ENCODE measurements at places on chromosomes 6 and 20.

DNA sequence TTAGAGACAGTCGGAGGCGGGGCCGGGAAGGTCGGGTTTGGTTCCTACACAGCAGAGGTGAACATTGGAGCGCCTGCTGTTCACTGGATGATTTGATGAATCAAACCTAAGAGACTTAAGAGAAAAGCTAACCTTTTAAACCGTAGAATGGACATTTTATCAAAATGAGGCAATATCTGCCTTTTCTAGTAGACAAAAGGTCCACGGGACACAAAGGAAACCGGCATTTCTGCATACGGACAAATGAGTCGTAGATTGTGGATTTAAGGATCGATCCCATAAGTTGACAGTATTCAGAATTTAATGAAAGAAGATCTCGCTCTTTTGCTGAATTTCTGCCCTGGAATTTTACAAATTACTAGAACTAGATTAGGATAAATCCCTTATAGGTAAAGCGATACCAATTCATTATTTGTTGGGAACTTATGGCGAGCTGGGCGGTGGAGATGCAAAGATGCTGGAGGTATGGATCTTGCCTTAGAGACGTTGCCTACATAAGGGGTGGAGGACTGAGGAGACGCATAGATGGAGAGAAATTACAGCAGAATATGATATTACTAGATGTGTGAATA, 400 bp downstream of the PAK1IP1 start:
- DNase-seq, result no peak

DNA sequence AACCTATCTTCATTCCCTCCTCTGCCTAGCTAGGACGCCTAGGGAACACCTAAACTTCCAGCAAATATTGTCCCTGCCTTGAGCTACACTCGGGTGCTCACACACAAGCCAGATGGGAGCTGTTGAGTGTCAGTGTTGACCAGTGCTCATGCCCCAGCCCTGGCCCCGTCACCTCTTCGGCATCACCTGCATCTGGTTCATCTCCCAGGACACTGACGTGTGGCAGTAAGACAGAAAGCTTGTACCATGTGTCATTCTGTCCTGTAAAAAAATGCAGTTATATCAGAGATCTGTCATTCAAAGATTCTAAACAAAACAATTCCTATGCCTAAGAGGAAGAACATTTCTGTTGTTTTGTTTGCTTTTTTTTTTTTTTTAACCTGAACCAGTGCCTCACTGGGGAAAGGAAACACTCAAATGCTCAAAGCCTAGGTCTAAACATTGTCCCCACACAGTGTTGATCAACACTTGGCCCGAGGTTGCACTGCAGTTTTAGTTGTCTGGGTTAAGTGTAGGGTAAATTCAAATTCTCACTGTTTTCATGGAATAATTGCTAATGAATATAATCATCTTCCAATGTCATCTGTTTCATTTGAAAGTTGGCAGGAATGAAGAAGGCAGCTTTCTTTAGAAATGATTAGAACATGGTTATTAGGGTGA, 102.7 kb upstream of the SASH1 start:
- DNase-seq, result no peak

DNA sequence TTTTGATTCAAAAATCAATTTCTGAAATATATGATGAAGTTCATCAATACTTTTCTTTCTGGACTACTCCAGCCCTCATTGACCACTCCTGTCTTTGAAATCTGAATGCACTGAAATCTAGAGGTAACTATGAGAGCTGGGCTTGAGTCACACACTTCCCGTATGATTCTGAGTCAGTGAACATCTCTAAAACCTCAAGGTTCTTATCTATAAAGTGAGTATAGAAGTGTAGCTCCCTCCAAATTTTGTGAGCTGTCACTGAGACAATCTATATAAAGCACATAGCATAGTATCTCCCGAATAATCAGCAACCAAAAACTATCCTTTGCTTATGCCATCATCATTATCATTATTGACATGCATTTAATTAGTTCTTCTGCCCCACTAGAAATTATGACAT, 182.4 kb downstream of the TSHZ2 start:
- no peak for DNase-seq

GRCh38 chr20:10131732-10132345, 86.8 kb upstream of the SNAP25 start:
- DNase-seq, result no peak

GRCh38 chr6:1657116-1657770, 47.5 kb downstream of the FOXC1 start:
- no peak for DNase-seq

GRCh38 chr6:30724906-30725667, 4.9 kb downstream of the TUBB start:
- no peak for DNase-seq

DNA sequence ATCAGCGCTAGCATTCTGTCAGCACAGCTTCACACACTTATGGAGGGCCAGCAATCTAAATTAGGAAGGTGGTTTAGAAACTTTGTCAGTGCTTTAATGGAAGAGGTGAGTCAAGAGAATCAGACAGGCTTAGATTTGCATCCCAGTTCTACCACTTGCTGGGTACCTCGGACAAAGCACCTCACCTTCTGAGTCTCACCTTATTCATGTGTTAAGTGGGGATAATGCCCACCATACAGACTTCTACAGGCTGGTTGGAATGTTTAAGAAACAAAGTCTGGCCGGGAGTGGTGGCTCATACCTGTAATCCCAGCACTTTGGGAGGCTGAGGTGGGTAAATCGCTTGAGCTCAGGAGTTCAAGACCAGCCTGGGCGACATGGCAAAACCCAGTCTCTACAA, 12.2 kb upstream of the STK35 start:
- DNase-seq, result no peak

GRCh38 chr6:56770011-56770520, 127.4 kb upstream of the DST start:
- no peak for DNase-seq

DNA sequence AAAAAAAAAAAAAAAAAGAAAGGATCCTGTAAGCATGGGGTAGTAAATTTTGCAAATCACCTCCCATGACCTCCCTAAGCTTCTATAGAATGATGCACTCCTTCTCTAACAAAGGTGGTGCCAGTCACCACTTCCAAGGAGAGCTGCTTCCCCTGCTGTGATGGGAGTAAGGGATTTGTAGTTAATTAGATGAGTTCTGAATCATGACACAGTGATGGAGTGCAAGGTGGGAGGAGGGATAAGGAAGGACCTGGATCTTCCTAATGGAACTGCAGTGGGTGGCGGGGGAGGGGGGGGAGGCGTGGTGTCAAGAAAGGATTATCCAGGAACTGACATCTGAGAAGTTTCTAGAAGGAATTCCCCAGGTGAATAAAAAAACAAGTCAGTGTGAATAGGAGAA, 47.8 kb downstream of the NRN1 start:
- no peak for DNase-seq

DNA sequence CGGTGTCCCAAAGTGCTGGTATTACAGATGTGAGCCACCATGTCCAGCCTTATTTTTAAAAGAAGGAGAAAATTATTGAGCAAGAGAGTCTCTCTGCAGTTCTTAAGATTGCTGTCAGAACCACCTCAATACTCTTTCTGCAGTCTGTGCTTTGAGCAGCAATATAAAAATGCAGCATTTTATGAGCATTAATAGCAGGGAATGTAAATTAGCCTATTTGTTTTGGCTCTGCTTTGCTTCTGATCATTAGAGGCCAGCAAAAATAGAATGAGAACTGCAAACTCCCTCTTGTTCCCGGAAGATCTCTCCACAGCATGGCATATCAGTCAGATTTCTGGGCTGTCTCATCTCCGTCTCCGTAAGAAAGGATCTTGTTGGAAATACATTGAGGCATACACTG, 35.8 kb downstream of the C6orf15 start:
- DNase-seq, result no peak

GRCh38 chr6:139091826-139092225, 43.1 kb upstream of the HECA start:
- DNase-seq, result no peak

DNA sequence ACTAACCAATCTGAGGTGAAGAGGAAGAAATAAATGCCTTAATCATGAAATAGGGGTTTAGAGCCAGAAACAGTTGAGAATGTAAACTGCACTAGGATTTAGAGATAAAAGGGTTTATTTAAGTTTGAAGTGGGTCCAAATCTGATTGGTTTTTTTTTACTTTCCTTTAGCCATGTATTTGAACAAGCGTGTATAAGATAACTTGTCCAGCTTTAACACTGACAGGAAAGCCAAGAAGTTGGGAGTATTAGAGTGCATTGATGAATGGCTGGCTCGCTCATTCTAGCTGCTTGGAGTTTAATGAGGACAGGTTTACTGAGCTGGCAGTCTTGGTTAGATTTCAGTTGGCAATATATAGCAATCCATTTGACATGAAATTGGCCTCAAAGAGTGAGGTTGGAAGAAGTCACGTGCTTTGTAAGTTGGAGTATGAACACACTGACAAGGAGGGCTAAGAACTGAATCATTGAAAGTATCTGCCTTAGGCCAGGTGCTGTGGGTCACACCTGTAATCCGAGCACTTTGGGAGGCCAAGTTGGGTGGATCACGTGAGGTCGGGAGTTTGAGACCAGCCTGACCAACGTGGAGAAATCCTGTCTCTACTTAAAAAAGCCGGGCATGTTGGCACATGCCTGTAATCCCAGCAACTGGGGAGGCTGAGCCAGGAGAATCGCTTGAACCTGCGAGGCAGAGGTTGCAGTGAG, 13.7 kb downstream of the SRSF3 start:
- no peak for DNase-seq

GRCh38 chr6:149913085-149913484, 9.8 kb downstream of the RAET1G start:
- no peak for DNase-seq

GRCh38 chr20:48294196-48294595, 508.9 kb upstream of the SULF2 start:
- no peak for DNase-seq

- DNase-seq, result no peak
Observed at GRCh38 chr6:154986787-154987235, 8.3 kb upstream of the TIAM2 start.

DNA sequence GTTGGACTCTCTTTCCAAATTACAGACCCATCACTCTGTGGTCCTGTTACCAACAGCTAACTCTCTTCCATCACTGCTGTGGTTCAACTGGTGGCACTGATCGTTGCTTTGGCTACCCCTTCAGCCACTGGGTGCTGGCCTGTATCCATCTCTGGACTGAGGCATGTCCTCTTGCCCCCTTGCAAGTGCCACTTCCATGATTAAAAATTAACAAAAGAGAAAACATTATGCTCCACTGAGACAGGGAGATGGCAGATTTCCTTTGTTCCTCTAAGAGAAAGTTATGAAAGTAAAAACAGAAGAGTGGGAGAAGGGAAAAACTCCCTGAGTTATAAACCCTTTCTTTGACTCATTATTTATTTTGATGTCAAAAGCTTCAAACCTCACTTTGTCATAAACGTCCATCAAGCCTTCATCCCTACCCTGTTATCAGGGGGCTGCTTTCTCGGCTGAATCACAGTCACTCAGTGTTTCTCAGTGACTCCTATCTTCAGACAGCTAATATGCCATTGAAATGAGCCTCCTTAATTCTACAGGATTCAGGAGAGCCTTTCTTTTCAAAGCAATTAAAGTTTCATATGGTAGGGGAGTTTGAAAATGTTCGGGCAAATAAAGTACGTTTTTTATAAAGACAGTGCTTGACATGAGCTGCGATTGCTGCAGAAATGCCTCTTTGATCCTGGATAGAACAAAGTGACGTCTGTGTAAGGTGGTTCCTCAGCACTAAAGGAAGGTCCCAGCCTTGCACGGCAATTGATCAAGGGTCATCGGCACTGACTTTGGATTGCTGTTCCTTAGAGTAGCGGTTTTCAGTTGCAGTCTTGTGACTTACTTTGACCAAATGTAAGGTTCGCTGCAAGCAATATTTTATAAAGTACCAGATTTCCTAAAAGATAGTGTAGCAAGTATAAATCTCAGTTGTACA, 49.9 kb upstream of the PBOV1 start:
- no peak for DNase-seq

GRCh38 chr20:57139342-57140093, 126.9 kb downstream of the BMP7 start:
- no peak for DNase-seq

DNA sequence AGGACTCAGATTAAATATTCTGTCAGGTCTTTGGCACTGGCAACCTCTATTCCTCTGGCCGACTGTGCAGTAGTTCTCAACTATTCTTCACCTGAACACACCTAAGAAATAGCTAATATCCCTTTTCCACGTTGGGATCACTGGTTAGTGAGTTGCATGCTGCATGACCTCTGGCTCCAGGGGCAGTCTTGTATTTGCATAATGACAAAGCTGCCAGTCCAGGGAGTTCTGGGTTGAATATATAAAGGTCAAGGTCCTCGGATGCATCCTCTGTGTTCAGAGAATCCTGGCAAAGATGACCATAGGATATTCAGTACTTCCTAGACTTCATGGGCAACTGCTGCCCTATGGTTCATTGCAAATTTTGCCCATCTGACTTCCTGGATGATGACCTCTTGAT, 131.2 kb downstream of the DNAH8 start:
- DNase-seq, result no peak

DNA sequence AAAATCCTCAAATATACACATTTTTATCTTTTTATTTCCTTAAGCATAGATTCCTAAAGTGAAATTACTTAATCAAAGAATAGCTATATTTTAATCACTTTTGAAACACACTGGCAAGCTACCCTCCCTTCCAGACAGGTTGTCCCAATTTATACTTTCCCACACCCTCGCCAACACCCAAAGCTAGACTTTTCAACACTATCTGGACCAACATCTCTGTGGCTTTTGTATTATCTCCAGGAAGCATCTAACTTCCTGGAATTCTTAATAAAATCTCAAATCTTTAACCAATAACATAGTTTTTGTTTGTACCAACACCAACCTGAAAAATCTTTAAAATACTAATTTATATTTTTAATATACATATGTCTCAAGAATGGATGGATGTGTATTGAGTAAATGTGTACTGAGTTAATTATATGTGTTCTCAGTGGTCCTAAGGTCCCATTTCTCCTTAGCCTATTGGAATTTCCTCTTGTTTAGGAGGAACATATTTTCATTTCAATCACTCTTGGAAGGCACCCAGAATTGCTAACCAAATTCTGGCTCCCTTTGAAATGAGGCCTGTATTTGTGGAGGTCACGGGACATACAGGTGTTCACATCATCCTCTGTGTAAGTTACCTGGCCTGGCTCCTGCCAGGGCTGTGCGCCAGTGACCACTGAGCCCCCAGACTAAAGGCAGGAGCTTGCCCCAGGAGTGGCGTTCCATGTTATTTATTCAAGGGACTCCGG, 17.4 kb upstream of the GFOD1 start:
- no peak for DNase-seq

GRCh38 chr6:16751251-16751946, 9.9 kb downstream of the ATXN1 start:
- no peak for DNase-seq

- no peak for DNase-seq
Observed at GRCh38 chr20:58909585-58909984, 57.1 kb downstream of the GNAS start.

- DNase-seq, result no peak
Observed at GRCh38 chr6:69044534-69044933, 409.5 kb downstream of the ADGRB3 start.

Measured in stimulated activated CD8-positive, alpha-beta memory T cell treated with anti-CD3 and anti-CD28 coated beads, Interleukin-2, amount 100 ng/mL, for 1 hour (primary cell).